Stimulated activated CD8-positive, alpha-beta memory T cell treated with anti-CD3 and anti-CD28 coated beads, Interleukin-2, amount 100 ng/mL, for 1 hour (primary cell): ENCODE measurements at places on chromosomes 3 and 15.

- no peak for DNase-seq
These were observed 100.4 kb downstream of the PCCB start for GRCh38 chr3:136350557-136350956.

DNA sequence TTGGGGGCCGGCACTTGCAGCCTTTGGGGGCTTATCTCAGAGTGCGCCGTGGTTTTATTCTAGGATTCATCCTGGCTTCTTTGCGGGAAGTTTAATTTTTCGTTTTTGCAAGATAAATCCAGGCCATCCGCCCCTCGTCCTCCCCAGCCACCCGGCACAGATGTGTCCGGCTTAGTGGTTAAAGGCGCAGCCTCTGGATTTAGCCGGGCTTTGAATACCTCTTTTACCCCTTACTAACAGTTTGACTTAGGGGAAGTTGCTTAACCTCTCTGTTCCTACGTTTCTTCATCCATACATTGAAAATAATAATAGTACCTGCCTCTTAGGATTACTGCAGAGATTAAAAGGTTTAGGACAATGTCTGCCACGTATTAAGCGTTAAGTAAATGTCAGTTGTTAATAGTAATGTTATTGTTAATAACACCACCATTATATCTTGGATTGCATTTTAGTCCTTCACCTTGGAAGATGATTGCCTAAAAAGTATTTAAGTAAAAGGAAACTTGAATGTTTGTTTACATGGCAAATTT is 714 bp downstream of the ECT2 start:
- no peak for DNase-seq

GRCh38 chr3:32148351-32148750 is 41.9 kb downstream of the GPD1L start:
- no peak for DNase-seq

DNA sequence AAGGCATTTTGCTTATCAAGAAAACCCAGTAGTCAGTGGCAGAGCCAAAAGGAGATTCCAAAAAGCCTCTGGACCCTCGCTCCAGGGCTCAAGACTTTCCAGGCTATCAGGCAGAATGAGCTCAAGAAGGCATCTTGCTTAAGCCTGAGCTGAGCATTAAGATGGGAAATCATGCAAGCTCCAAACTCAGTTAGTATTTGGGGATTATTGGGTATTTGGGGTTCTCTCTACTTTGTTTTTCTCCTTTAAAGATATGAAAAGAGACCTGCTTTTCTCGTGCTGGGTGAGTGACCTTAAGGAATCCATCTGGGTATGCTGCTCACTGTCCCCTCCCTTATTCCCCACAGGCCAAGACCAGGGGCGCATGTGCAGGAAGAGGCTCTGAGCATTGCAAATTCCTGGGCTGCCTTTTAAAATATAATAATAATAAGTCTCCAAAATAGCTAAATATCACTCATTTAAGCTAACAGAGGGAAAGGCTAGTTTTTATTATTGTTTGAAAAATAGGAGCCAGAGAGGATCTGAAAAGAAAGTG is 75.4 kb upstream of the HACD2 start:
- DNase-seq = no peak
